ENCODE measurements at places on chromosomes 7 and 10.
A peak's percentile ranks its signal among the peaks of the same experiment; 100 is the strongest.

- peak; percentile 68 for DNase-seq
Measured at GRCh38 chr7:129778770-129779601, 167.5 kb downstream of the NRF1 start.

DNA sequence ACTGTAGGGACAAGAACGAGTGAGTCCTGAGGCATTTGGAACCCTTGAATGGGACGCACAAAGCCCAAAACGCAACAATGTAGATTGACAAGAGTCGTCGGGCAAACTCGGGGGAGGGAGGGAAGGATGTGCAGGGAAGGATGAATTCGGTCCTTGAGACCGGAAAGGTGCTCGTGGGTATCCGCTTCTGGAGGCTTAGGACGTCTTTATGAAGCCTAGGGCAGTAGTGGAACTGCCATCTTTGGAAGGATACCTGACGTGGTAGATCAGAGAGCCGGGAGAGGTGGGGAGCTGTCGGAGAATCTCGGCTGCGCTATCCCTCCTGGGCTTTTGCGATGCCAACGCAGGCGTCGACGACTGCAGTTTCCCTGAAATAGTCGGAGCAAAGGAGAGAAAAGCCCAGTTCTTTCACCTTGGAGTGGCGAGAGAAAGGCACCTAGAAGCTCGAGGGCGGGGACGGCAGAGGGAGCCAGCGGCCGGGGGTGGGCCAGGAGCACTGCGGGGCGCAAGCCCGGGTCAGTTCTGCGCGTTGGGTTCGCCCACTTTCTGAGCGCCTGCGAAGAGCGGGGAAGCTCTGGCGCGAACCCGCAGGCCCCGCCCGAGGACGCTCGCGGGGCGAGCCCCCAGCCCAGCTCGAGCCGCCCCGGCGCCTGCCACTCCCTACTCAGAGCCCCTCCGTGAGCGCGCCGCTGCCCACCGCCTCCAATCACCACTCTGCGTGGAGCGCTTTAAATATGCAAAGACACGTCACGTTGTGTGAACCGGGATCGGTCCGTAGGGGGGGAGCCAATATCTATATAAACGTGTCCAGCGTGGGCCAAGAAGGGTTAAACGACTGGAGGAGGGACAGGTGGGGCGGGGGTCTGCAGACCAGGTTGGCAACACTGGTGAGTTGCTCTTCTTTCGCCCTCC is at the start of gene CYP26C1:
Gene CYP26C1, plus strand, starts transcription at position 824 of the 912 bp plus-strand sequence. CDS start 466 bp downstream, outside the sequence.
- no peak for DNase-seq

DNA sequence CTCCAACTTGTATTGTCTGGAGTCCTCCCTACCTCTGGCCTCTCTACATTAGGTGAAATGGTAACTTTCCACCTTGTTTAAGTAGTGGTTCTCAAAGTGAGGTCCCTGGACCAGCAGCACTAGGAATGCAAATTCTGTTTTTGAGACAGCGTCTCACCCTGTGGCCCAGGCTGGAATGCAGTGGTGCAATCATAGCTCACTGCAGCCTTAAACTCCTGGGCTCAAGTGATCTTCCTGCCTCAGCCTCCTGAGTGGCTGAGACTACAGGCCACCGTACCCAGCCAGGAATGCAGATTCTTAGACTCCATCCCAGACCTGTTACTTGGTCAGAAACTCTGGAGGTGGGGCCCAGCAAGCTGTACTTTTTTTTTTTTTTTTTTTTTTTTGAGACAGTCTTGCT is 6.8 kb upstream of the TBL2 start:
- DNase-seq: no peak

DNA sequence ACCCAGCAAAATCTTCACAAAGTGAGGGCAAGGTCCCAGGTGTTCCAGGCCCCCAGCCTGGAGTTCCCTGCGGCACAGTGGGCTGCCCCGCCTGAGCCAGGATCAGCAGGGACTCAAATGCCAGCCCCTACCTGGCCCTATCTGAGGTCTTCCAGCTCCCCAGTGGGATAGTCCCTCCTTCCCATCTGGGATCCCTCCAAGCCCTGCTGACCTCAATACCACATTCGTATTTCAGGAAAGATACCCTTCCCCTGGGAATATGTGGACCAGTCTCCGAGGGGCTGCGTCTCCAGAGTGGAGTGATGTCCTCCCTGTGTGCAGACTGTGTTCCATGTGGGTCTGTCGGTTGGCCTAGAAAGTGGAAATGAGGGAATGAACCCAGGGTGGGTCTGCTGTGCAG is 40.9 kb downstream of the ELFN1 start:
- no peak for DNase-seq

GRCh38 chr10:31756101-31756728 is 172.4 kb downstream of the ARHGAP12 start:
- DNase-seq: no peak

- DNase-seq: no peak
Measured at GRCh38 chr10:98074315-98074911, 44.0 kb upstream of the CRTAC1 start.

- no peak for DNase-seq
Measured at GRCh38 chr10:71246591-71247413, 34.4 kb downstream of the UNC5B start.

DNA sequence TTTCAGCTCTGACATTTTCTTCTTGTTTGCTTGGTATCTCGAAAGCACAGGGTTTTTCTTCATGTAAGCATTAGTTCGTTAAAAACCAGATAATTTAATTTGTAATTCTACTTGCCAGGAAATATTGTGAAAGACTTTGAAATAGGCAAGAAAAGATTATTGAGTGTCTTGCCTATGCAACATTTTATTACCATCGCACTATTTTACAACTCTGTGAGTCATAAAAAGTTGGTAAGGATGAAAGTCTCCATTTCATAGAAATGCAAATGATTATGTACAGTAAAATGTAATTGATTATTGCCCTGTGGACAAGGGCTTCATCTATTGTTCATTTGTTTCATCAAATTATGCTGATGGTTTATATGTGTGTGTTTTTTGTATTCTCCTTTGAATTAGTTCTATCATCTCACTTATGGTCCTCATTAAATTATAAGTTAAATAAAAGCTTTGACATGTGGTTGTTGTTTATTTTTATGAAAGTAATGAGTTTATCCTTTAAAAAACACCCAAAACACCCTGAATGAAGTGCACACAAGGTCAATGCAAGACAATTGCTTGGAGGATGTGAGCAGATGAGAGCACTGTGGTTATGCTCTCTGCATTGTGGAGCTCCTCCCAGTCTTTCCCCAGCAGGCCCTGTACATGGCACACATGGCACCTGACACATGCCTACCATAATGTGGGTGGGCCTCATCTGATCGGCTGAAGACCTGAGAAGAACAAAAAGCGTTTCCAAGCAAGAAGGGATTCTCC is 230.8 kb downstream of the CXCL12 start:
- DNase-seq: no peak

- no peak for DNase-seq
Measured at GRCh38 chr7:89760690-89761089, 393.6 kb upstream of the STEAP1 start.

DNA sequence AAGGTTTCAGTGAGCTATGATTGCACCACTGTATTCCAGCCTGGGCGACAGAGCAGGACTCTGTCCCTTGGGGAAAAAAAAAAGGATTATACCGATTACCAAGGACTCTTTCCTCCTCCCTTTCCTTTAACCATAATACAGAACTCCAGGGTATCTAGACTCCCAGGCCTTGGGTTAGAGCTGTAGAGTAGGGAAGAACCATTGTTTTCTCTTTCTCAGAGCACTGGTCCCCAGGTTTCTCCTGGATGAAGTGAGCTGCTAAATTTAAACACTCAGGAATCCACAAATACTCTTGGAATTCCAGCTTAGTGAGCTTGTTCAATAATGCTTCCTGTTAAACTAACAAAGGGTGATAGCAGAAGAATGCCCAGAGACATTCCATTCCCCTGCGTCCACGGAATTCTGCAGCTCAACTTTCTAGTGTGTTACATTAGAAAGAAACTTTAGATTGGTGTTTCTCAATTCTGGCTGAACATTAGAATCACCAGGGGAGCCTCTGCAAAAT is 14.6 kb upstream of the RPEL1 start:
- peak; percentile 22 for DNase-seq

DNA sequence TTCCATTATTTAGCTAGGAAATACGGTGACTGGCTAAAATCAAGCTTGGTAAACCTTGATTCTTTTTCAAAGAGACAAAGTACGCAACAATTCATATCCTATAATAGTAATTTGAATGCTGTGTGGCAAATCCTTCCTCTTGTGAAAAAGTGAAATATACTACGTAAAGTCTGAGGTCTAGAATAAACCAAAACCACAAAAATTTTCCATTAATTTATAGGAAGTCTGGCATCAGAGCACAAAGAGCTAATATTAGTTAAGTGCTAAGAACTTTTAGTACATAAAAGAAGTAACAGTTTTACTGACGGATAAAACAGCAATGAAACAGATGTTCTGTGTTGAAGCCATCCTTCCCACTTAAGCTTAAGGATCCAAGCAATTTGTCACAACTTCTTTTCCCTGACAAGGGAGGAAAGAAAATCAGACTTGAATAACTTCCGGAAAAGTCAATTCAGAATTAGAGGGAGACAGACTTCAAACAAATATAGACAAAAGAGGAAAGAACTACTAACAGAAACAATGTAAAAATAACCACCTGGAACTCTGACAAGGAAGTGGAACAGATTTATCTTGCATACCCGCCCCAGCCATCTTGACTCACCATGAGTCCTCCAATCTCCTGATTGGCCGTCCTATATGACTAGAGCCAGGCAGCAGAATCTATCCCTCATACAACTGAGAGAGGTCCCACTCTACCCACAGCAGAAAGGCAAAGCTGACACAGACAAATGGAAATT is 34.6 kb downstream of the RHEB start:
- DNase-seq: no peak

GRCh38 chr7:152185558-152185957 is 160.1 kb downstream of the GALNT11 start:
- no peak for DNase-seq

DNA sequence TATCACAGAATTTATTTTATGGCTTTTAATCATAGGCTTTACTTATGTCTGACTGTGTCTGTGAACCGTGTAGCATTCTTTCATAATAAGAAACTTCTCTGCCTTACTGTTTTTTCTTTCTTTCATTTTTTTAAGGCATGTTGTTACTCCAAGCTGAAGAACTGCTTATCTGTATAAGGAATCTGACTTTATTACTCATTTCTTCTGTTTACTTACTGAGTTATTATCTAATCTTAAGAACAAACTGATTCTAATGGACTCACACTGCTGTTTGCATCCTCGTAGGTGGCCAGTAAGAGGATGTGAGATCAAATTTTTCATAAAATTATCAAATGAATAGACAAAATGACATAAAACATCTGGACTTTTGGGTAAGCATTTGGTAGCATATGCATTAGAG is 54.7 kb upstream of the DNAJC1 start:
- no peak for DNase-seq

DNA sequence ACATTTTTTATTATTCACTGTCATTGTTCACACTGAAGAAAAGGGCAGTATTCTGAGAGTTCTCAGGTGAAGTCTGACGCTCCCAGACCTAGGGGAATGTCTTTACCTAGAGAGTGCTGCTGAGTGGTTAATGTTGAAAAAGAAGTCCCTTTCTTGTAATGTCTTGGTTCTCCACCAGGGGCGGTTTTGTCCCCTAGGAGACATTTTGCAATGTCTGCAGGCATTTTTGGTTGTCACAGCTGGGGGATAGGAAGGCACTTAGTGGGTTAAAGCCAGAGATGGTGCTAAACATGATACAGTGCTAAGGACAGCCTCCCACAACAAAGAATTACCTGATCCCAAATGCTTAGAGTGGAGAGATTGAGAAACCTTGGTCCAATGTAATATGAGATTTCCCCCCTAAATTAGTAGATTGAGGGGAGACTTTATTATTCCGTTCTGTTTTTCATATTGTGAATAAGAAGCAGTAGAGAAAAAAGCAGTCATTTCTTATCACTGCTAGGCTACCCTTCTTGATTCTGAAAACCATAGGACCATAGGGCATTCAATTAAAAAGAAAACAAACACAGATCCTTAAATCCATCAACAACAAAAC is 13.1 kb downstream of the UMAD1 start:
- no peak for DNase-seq

- peak; percentile 81 for DNase-seq
Measured at GRCh38 chr10:102410429-102411073, 8.0 kb downstream of the PSD start.

GRCh38 chr7:156783864-156784263 is 109.1 kb downstream of the LMBR1 start:
- no peak for DNase-seq

- DNase-seq: peak; percentile 31
Measured at GRCh38 chr7:25520017-25520416, 291.7 kb upstream of the NPVF start.

GRCh38 chr10:78913219-78914059 is 155.3 kb upstream of the ZMIZ1 start:
- DNase-seq: peak; percentile 66

GRCh38 chr7:155684543-155684942 is 40.1 kb downstream of the RBM33 start:
- no peak for DNase-seq

GRCh38 chr7:2602406-2603043 is 29.3 kb upstream of the TTYH3 start:
- DNase-seq: no peak

- no peak for DNase-seq
Measured at GRCh38 chr7:76000566-76000965, 6.2 kb upstream of the TMEM120A start.

DNA sequence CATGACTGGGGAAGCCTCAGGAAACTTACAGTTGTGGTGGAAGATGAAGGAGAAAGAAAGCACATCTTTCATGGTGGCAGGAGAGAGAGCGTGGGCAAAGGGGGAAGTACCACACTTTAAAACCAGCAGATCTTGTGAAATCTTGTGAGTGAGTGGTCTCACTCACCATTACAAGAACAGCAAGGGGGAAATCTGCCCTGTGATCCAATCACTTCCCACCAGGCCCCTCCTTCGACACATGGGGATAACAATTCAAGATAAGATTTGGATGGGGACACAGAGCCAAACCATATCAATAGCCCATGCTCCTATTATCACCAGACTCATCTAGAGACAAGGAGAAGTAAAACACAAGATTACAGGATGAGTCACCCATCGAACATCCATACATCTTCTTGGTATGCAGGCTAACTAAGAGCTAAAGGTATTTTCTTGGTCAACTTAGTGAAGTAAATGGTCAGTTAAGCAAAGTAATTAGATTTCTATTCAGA is 55.3 kb upstream of the YAE1 start:
- DNase-seq: no peak

DNA sequence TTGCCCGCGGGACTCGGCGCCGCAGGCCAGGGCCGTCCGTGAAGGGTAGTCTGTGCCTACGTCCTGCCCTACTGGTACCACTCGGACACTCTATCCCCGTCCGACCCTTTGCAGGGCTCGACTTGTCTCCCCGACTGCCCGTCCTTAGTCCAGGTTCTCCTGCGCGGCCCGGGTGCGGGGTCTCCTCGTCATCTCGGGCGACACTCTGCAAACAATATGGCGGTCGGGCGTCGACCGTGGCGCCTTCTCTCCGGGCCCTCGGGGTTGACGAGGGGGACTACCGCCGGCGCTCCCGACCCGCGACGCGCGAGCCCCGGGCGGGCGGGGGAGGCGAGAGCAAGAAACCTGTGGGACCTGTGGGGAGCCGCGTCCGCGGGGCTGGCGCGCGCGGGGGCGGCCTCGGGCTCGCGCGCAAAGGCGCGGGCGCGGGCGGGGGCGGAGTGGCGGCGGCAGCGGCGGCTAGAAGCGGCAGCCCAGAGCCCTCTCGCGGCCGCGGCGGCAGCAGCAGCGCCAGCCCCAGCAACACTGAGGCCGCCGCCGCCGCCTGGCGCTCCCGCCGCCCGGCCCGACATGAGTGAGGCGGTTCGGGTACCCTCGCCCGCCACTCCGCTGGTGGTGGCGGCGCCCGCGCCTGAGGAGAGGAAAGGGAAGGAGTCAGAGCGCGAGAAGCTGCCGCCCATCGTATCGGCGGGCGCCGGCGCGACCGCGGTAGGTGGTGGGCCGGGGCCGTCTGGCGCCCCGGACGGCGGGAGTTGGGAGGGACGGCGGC is at the start of gene HECTD2:
Gene HECTD2, plus strand, starts transcription at position 476 of the 769 bp plus-strand sequence. Its CDS starts 95 bp downstream, at position 571.
- DNase-seq: peak; percentile 99

GRCh38 chr7:24573554-24574338 is 494 bp downstream of the PALS2 start:
- DNase-seq: peak; percentile 86

Measured in right kidney (tissue), 9 donors.